ENCODE measurements at places on chromosomes 1 and 21.

GRCh38 chr1:16209847-16210407 lies 2.5 kb downstream of the ARHGEF19 start:
- no peak for DNase-seq

DNA sequence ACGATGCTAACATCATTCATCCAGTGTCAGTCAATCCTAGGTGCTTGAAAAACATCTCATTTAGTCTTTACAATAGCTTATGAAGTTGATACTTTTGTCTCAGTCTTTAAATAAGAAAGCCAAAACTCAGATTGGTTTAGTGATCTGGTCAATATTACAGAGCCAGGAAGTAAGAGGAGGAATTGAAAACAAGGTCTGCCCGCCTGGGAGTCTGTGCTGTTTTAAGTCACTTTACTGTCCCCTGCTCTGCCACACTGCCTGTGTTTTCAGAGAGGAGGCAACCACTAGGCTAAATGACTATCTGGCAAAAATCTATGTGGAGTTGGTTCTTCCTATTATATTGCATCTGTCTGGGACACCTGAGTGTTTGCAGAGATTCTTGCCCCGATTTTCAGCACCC lies 62.3 kb downstream of the ST6GALNAC3 start:
- DNase-seq = no peak

DNA sequence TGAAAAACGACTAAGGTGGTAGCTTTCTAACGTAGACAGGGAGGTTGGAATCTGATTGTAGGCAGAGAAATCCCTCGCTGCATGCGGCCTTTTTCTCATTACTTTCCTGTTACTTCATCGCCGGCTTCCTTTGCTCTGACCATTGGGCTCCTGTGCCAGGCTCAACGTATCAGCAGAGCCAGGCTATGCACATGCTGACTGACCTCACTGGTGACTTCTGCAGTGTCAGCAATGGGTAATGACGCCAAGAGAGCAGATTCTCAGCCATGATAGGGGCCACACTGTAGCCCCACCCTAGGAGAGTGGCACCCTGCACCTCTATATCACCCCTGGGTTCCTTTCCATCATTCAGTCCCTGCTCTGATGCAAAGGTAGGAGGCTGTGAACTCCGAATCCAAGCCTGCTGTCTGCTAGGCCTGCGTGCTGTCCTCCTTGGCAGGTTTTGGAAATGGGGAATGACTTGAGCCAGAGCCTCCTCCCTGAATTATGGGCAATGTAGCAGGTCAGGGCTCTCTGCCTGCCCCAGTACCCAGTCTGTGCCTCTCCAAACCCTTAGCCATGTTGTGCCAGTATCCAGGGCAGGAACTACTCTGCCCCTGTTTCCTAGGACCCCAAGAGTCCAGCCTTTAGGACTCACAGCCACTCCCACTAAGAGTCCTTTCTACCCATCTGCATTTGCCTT lies 11.4 kb downstream of the PPFIA4 start:
- no peak for DNase-seq

DNA sequence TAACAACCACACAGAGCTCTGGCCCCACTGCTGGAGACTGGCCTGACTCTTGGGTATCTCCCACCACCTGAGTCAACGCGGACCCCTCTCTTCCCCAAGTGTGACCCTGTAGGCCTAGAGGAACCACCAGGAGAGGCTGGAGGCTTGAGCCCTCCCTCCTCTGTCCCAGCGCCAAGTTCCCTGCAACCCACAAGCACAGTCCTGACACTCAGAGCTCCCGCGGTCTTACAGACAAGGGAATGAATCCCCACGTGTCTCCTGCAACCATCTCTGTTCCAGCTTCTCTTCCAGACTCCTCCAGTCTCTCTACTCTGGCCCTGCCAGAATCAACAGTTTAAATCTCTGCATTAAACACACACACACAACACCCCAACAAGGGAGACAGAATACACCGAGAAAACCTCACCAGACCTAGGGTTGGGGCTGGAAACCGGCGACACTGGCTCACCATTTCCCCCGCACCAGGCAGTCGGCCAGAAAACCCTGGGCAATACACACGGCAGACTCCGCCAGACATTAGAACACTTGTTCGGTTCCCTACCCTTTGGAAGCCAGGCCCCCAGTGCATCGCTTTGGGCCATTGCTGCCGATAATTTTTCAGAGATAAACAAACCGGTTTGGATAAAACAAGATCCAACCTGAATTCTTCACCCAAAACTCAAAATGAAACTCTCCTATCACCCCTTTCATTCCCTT lies 21.7 kb downstream of the CASZ1 start:
- DNase-seq = no peak

All from HL-60 (cell line).